ENCODE measurements at places on chromosomes 16 and 17. TPM values are rescaled to one million over a fixed set of nuclear protein-coding genes. Genes with fewer than 3 reads are reported as not detected.

DNA sequence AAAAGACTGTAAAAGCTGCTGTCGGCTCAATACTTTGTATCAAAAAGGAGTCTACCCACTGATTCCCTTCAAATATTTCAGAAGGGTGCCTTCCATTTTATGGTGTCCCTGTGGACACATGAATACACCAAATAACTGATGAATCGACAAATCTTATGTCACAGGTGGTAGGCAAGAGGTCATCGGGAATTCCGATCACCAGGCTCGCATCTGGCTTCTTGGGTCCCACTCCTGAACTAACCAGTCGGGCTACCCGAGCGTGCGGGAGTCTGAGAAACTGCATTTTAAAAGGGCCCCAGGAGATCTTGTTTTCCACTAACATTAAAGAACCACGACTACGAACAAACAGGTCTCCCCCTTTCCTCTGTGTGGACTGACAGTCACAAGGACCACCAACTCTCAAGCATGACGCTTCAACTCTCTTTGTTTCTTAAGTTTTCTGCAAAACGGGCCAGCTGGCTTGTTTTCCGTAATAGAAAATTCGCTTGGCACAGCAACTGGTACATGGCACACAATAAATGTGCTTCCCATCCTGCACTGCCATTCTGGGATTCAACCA lies 873 bp downstream of the PSME3IP1 start:
- H3K36me3 ChIP-seq: peaks cover 20% of the 10 kb centered on the region
- H3K27ac ChIP-seq: peak overlapping the region; percentile 96

GRCh38 chr17:76566988-76567431 lies 18.6 kb downstream of the ST6GALNAC2 start:
- no peaks in the 10 kb centered on the region for H3K27me3 ChIP-seq
- peaks cover 47% of the 10 kb centered on the region for H3K36me3 ChIP-seq
- no peak for DNase-seq
- peaks cover 16% of the 10 kb centered on the region for H3K4me1 ChIP-seq
- no peak overlapping the region for H3K4me3 ChIP-seq
- no peak overlapping the region for H3K27ac ChIP-seq

DNA sequence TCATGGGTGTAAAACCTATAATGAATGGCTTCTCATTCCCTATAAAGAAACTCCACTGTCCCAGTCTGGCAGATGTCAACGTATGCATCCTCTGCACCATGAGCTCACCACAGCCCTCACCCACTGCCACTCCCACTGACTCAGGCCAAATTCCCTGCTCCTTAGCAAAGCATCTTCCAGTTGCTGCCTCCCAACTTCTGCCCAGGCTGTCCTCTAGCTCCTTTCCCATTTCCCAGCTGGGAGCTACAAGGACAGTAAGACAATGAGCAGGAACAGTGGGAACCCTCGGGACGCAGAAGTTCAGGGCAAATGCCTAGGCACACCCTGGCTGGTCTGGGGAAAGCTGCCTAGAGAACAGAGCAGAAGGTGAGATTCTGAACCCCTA lies 9.1 kb upstream of the THAP11 start:
- H3K27ac ChIP-seq: peak overlapping the region; percentile 20
- DNase-seq: no peak
- peaks cover 11% of the 10 kb centered on the region for H3K4me1 ChIP-seq
- H3K27me3 ChIP-seq: no peaks in the 10 kb centered on the region

- no peak overlapping the region for H3K4me3 ChIP-seq
- no peaks in the 10 kb centered on the region for H3K36me3 ChIP-seq
- no peak overlapping the region for H3K27ac ChIP-seq
Measured at GRCh38 chr16:1525871-1526607, 7.4 kb upstream of the TMEM204 start.

DNA sequence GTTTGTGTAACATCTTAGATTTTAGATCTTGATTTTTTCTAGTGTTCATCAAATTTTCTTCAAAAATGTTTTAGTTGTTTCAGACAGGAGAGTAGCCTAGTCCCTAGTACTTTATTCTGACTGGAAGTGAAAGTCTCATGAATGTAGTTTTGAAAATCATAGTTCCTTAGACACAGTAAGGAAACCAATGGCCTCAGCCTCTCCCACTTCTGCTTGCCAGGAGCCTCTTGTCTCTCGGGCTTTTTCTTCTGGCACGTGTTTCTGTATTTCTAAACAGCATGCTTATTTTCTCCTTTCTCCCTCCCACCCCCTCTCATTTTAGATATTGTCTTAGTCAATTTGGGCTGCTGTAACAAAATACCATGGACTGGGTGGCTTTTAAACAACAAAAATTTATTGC lies 9.8 kb downstream of the SLFN5 start:
- DNase-seq: no peak
- no peaks in the 10 kb centered on the region for H3K27me3 ChIP-seq
- peaks cover 60% of the 10 kb centered on the region for H3K36me3 ChIP-seq
- no peak overlapping the region for H3K4me3 ChIP-seq
- peaks cover 24% of the 10 kb centered on the region for H3K4me1 ChIP-seq
- H3K27ac ChIP-seq: no peak overlapping the region

DNA sequence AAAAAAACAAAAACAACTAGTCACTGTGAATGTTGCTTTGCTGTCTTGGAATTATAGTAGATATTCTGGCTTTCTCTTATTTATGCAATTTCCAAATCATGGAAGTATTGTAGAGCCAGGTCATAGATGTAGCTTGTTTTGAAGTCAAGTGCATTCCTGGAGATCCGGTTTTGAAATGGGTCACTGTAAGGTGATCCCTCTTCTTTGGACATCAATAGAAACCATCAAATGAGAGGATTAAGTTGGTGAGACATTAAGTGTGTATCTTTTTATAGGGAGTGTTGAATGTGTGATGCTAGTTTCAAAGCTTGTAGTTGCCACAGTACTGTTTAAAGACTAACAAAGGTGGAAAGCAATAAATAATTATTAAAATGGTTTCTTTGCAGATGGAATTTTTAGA lies 4.5 kb downstream of the PRKAR1A start:
- peaks cover 41% of the 10 kb centered on the region for H3K4me1 ChIP-seq
- H3K4me3 ChIP-seq: no peak overlapping the region
- no peak overlapping the region for H3K27ac ChIP-seq
- no peaks in the 10 kb centered on the region for H3K27me3 ChIP-seq
- no peak for DNase-seq
- peaks cover 74% of the 10 kb centered on the region for H3K36me3 ChIP-seq

DNA sequence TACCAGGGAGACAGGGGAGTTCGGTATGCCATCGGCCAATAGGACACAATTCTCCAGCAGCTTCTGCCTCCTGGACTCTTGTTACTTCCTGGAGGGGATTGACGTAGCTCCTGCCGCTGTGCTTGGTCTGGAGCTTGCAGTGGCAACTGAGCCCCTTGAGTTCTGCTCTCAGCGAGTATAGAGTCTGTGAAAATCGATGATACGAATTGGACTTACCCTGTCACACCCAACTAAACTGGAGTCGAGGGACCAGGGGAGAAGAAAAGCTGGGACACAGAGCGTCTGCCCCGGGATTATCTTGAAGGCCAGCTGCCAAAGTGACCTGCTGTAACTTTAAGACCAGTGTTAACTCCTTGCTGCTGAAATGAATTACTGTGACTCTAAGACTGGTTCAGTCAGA lies 22.2 kb downstream of the SEC14L1 start:
- H3K36me3 ChIP-seq: peaks cover 56% of the 10 kb centered on the region
- no peak for DNase-seq
- H3K4me3 ChIP-seq: no peak overlapping the region
- no peaks in the 10 kb centered on the region for H3K27me3 ChIP-seq
- no peak overlapping the region for H3K27ac ChIP-seq
- H3K4me1 ChIP-seq: peaks cover 21% of the 10 kb centered on the region

DNA sequence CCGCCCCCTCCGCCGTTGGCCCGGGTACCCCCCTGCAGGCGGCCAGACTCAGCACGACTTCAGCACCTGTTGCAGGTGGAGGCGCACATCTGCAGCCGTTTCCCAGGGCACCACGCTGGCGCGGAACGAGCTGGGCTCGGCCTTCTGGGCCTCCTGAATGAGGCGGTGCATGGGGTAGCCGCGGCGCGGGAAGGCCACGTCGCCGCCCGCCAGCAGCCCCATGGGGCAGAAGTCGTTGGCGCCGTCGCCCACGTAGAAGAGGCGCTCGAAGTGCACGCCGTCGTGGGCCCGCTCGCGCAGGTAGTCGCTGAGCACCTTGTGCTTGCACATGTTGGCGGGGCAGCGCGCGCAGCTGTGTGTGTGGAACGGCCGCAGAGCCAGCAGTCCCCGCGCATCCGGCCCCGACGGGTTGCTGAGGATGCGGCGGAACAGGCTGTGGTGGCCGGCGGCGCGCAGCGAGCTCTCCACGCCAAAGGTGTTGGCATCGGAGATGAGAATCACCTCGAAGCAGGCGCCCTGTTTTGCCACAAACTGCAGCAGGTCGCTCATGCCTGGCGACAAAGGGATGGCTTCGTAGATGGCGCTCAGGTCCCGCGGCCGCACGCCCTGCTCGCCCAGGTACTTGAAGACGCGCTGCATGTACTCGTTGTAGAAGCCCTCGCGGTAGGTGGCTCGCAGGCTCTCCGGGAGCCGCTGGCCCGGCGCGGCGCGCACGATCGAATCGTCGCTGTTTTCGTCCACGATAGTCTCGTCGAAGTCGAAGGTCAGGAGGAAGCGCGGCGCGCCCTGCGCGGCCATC lies 6.2 kb downstream of the PHOSPHO1 start:
- H3K27me3 ChIP-seq: peaks cover 28% of the 10 kb centered on the region
- H3K4me3 ChIP-seq: peak overlapping the region; percentile 33
- peaks cover 25% of the 10 kb centered on the region for H3K4me1 ChIP-seq
- peaks cover 32% of the 10 kb centered on the region for H3K36me3 ChIP-seq
- DNase-seq: peak; percentile 49

- DNase-seq: no peak
- peaks cover 53% of the 10 kb centered on the region for H3K4me1 ChIP-seq
- H3K27ac ChIP-seq: no peak overlapping the region
- H3K27me3 ChIP-seq: peaks cover 20% of the 10 kb centered on the region
Measured at GRCh38 chr16:19382084-19382801, 35.4 kb upstream of the TMC5 start.

DNA sequence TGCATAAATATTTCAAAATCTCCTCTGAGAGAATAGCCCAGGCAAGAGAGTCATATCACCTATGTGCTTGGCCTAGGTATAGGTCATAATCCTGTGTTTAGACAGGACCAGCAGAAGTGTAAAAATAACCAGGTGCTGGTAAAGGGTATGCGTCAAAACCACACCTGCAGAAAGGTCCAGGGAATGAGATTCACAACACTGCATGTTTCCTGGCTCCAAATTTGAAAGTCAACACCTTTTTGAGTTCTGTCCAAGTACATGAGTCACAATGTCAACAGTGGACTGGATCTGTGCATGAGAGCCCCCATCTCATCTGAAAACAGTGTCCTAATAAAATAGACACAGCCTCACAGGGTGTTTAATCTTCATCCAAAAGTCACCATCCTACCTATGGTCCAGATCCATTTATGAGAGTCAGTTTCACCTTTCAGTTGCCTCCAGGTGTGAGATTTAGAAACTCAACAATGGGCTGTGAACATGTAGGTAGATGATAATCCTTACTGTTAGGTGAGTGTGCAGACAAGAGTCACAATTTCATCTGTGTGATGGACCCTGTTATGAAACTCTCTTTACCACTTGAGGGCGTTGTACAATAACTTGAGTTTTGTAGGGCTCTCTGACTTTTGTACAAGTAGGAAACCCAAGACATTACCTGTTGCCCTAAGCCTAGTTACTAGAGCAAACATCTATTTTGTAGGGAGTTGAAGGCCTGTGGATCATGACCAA lies 2100.7 kb downstream of the TP53TG3F start:
- H3K27me3 ChIP-seq: no peaks in the 10 kb centered on the region
- no peak overlapping the region for H3K4me3 ChIP-seq
- no peaks in the 10 kb centered on the region for H3K36me3 ChIP-seq
- no peaks in the 10 kb centered on the region for H3K4me1 ChIP-seq
- H3K27ac ChIP-seq: no peak overlapping the region
- DNase-seq: no peak

GRCh38 chr17:67413388-67413787 lies 36.3 kb downstream of the PITPNC1 start:
- peaks cover 13% of the 10 kb centered on the region for H3K36me3 ChIP-seq
- no peak for DNase-seq
- no peak overlapping the region for H3K27ac ChIP-seq
- no peak overlapping the region for H3K4me3 ChIP-seq

DNA sequence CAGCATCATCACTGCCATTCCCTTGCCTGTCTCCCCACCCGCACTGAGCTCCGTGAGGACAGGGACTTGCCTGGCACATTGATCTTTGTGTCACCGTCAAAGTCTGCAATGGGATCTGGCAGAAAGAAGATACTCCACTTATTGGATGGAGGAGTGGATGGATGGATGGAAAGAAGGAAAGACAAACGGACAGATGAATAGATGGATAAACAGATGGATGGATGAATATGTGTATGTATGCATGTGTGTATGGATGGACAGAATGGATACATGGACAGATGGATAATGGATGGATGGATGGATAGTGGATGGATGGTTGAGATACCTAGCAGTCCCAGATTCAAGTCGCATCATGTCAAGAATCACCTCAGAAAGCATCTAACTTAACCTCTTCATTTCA lies 99.9 kb downstream of the SDK2 start:
- no peak overlapping the region for H3K27ac ChIP-seq
- no peaks in the 10 kb centered on the region for H3K36me3 ChIP-seq
- no peaks in the 10 kb centered on the region for H3K4me1 ChIP-seq
- DNase-seq: no peak
- H3K27me3 ChIP-seq: no peaks in the 10 kb centered on the region
- H3K4me3 ChIP-seq: no peak overlapping the region

- no peak overlapping the region for H3K27ac ChIP-seq
- no peak for DNase-seq
- H3K36me3 ChIP-seq: no peaks in the 10 kb centered on the region
- H3K4me3 ChIP-seq: no peak overlapping the region
- H3K27me3 ChIP-seq: no peaks in the 10 kb centered on the region
Measured at GRCh38 chr16:2825906-2826305, 4.2 kb upstream of the ZG16B start.

- no peaks in the 10 kb centered on the region for H3K27me3 ChIP-seq
- no peak overlapping the region for H3K4me3 ChIP-seq
- H3K4me1 ChIP-seq: no peaks in the 10 kb centered on the region
- H3K36me3 ChIP-seq: no peaks in the 10 kb centered on the region
- no peak overlapping the region for H3K27ac ChIP-seq
- DNase-seq: no peak
Measured at GRCh38 chr16:8109510-8110369, 480.6 kb downstream of the TMEM114 start.

Gene ATXN2L
- total RNA-seq: 304 TPM

Gene KRT36
- total RNA-seq: not detected

Gene TBX2
- 0.14 TPM for total RNA-seq

Gene TPSAB1
- total RNA-seq: not detected

Gene CCDC154
- 0.80 TPM for total RNA-seq

Gene PMP22
- 1.2 TPM for total RNA-seq

Gene MMP2
- total RNA-seq: 0.11 TPM

Gene FOXO3B
- 6.3 TPM for total RNA-seq

Gene SLC43A2
- 2.4 TPM for total RNA-seq

Gene TNFSF13
- 3.5 TPM for total RNA-seq

Gene PDILT
- total RNA-seq: not detected

Gene MYLK3
- 0.32 TPM for total RNA-seq

Gene KRTAP9-4
- not detected for total RNA-seq

Gene ITGB3
- total RNA-seq: not detected

All from activated T-helper 2 cell treated with anti-CD3 and anti-CD28 coated beads, Interferon-gamma antibody, Interleukin-2, Interleukin-4, amounts not matched to agents 10 μg/mL and 5 μg/mL and 100 μg/mL, durations not matched to agents 14 hours and 24 hours and 36 hours (primary cell).